Stimulated activated CD8-positive, alpha-beta memory T cell treated with anti-CD3 and anti-CD28 coated beads, Interleukin-4, amount 100 ng/mL, for 4 hours (primary cell): ENCODE measurements at places on chromosomes 3 and 15.

- no peak for DNase-seq
Measured at GRCh38 chr3:122691195-122691594, 10.6 kb downstream of the PARP14 start.

GRCh38 chr3:39106281-39106811 lies 1.1 kb downstream of the GORASP1 start:
- DNase-seq: no peak

DNA sequence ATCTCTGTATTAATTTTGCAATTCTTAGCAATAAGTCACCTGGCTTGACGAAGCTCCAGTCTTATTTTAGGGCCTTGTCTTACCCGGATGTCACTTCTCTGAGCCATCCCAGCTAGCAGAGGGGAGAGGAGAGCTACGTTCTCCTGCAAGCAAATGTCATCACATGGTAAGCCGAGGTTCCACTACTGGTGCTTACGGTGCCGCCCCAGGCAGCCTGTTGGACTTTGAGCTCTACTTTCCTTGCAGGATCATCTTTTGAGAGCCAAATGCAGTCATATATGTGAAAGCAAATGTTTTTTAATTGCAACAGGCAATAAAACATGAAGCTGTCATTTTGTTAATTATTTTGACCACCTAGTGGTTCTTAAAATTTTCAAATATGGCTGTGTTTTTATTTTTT lies 140.9 kb downstream of the FAM43A start:
- DNase-seq: no peak

DNA sequence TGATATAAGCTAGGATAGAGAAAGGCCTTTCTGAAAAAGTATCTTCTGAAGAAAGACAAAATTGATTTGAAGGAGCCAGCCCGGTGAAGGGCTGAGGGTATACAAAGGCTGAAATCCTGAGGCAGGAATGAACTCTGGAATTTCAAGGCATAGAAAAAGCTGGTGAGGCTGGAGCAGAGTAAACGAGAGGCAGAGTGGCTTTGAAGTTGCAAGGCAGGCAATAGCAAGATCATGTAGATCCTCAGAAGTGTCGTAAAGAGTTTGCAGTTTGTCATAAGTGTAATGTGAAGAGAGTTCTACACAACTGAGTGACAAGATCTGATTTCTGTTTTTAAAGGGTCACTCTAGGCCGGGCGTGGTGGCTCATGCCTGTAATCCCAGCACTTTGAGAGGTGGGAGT lies 69.0 kb downstream of the HMG20A start:
- DNase-seq: no peak

DNA sequence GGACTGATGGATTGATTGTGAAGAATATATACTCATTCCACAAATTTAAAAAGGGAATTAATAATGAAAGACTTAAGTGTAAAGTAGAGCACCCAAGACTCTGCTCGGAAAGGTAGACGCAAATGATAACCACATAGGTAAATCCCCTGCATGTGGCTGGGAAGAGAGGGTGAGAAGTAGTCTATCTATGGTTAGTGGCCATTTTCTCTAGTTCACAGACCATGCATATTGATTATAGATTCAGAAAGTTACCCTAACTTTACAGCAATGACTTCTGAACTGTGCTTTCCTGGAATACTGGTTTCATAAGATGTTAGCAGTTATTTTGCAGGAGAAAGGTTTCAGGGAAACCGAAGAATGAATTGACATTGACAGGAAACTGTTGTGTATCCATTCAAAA lies 51.7 kb downstream of the CASR start:
- DNase-seq: no peak
